ENCODE measurements at places on chromosomes 2 and 18. TPM values are rescaled to one million over a fixed set of nuclear protein-coding genes. Genes with fewer than 3 reads are reported as not detected.

Gene GALR1
- not detected for total RNA-seq

Gene RNF152
- total RNA-seq: 10.0 TPM

Gene TGIF1
- 84.1 TPM for total RNA-seq

Gene CD8B
- not detected for total RNA-seq

Gene C2orf80
- not detected for total RNA-seq

Gene COX5B
- total RNA-seq: 440 TPM

Gene BMP10
- not detected for total RNA-seq

Gene FAM117B
- 2.6 TPM for total RNA-seq

Gene KCNIP3
- total RNA-seq: 0.96 TPM

Gene TMEM178A
- total RNA-seq: 1.8 TPM
